ENCODE measurements at places on chromosomes 16 and 17.

- no peak for DNase-seq
These were observed 24.3 kb downstream of the CA4 start for GRCh38 chr17:60174035-60174434.

DNA sequence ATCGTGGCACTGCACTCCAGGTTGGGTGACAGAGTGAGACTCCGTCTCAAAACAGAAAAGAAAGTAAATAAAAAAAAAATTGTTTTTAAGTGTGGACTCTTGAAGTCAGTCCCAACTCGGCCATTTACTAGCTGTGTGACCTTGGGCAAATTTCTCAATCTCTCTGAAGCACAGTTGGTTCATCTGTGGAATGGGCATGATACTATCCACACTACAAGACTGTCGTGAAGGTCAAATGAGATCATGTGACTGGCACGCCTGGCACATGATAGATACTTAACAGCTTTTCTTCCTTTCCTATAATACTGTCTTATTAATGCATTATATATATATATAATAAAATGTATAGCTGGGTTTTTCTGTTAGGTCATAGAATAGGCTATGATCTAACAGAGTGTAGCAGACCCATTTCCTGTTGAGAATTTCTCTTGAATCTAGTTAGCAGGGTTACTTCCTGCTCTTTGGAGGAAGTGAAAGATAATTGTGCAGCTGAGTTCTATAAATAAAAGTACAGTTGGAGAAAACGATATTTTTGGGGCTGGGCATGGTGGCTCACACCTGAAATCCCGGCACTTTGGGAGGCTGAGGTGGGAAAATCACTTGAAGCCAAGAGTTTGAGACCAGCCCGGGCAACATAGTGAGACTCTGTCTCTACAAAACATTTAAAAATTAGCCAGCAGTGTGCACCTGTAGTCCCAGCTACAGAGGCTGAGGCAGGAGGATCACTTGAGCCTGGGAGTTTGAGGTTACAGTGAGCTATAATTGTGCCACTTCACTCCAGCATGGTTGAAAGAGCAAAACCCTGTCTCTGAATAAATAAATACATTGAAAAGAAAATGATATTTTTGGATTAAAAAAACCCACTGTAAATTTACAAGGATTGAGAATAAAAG is 7.3 kb downstream of the MILR1 start:
- DNase-seq: no peak

DNA sequence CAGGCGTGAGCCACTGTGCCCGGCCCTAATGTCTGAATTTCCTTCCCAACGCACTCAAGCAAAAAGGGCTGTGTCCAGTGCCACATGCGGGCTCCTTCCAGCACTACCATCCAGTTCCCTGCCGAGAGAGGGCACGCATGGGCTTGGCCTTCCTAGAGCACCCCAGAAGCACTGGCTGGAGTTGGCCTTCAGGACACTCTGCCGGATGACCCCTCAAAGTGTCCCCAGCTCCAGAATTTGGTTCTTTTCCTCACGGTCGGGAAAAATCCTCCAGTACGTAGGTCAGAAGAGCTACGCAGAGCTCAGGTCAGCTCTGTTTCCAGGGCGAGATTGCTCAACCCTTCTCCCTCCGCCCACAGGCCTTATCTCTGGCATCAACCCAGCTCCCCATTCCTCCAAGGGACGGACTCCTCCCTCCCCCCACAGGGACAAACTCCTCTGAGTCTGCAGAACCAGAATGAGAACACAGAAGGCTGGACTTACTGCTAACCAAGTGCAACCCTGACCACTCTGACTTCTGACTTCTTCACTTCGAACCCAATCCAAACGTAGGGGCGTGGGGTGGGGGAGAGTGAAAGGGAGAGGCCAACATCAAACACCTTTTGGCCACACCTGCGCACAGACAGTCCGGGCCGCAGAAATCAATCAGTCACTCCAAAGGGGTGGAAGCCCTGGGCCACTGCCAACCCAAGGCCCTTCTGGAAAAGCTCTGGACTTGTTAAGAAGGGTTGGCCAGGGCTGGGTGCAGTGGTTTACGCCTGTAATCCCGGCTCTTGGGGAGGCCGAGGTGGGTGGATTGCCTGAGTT is 3.6 kb downstream of the CDC42EP4 start:
- DNase-seq: no peak

DNA sequence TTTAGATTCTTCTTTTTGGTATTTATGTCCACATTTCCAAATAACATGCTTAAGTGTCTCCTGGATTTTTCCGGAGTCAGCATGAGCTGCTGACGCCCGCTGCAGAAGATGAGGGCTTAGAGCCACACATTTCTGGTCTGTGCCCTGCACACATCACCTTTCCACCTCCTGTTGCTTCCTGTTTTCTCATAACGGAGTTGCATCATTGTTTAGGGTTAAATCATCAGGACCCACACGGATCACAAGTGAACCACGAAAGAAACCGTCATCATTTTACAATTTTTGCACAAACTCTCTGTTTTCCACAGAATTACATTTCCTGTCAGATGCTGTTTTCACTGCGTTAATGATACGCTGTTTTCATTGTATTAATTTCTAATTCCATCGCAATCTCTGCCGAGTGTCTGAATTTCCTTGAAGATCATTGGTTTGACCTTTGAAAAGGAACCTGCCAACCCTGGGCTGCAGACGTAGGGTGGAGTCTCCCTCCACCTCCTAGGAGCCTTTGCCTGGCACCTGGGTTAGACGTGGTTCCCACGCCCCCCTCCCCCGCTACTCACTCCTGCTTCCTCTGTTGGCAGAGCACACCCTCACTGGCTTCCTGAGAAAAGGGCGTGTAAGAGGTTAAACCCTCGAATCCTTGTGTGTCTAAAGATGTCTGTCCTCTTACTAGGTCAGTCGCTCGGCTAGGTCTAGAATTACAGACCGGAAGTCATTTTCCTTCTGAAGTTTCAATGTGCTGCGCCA is 68.2 kb downstream of the RNF213 start:
- no peak for DNase-seq

- DNase-seq: no peak
These were observed 6.2 kb downstream of the SBK1 start for GRCh38 chr16:28298511-28298878.

GRCh38 chr17:49379926-49380325 is 17.9 kb upstream of the ZNF652 start:
- no peak for DNase-seq

DNA sequence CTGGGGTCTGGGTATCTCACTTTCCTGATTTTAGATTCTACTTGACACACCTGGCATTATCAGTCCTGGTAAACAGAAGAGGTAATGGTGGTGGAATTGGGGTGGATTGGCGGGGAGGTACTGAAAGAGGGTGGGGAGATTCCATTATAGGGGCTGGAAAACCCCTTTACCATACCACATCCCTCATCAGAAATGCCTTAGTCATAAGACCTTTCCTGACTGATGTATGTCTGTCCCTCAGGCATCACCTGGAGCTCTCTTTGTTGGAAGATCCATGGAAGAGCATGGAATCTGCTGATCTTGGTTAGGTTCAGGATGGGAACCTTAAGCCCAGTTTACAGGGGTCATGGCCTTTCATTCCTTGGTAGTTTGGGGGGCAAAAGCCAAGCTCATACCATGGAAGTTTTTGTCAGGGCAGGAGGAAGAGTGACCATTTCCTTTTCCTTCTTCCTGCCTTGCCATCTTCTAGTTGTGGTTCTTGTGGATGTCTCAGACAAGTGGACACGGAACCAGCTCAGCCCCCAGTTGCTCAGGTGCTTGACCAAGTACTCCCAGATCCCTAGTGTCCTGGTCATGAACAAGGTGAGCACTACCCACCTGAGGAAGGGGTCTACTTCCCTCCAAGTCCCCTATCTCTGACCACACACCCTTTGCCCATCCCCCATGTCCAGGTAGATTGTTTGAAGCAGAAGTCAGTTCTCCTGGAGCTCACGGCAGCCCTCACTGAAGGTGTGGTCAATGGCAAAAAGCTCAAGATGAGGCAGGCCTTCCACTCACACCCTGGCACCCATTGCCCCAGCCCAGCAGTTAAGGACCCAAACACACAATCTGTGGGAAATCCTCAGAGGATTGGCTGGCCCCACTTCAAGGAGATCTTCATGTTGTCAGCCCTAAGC is 3.3 kb downstream of the ERAL1 start:
- DNase-seq: no peak

DNA sequence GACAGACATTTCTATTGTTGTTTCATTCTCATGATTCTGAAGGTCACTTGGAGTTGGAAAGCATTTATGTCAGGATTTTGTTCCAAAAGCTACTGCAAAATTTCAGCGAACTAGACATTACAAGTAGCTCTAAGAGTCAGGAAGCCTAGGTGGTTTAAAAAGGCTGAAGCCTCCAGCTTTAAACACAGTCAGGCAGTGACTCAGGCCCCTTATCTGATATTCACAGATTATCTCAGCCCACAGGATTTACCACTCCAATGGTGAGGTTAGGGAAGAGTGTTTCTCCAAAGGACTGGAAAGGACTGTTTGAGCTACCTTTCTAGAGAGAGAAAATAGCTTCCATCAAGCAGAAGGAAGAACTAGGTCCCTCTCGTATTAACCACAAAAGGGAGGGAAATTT is 624.4 kb upstream of the C16orf82 start:
- no peak for DNase-seq

GRCh38 chr17:74712756-74713155 is at the start of gene CD300LF:
CD300LF (minus strand) TSS chr17:74712923; CDS start chr17:74712866, 57 bp downstream.
- no peak for DNase-seq

DNA sequence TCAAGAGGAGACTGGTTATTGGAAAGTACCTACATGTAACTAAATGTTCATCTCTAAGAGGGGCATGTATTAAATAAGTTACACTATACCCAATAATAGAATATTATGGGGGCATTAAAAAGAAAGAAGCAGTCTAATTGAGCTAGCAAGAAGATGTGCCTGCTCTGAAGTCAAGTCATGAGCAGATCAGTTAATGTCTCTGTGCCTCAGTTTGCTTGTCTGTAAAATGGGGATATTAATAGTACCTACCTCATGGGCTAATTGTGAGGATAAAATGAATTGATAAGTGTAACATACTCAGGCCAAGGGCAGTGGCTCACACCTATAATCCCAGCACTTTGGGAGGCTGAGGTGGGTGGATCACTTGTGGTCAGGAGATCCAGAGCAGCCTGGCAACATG is 3.0 kb downstream of the CNGB1 start:
- DNase-seq: no peak

DNA sequence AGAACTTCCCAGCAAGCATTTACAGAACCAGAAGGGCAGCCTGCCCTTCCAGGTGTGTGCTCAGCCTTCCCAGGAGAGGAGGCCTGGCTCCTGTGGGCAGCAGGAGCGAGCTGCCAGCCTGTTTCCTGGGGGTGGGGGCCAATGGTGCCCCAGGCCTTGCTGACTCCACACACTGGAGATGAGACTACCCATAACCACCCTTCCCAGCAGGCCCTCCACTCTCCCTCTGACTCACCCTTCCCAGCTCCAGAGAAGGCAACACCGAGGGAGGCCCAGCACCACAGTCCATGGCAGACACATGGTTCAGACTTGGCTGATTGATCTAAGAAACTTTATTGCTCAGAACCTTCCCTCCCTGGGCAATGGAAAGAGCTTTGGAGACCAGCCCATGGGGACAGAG is 1.8 kb upstream of the PRSS53 start:
- no peak for DNase-seq

DNA sequence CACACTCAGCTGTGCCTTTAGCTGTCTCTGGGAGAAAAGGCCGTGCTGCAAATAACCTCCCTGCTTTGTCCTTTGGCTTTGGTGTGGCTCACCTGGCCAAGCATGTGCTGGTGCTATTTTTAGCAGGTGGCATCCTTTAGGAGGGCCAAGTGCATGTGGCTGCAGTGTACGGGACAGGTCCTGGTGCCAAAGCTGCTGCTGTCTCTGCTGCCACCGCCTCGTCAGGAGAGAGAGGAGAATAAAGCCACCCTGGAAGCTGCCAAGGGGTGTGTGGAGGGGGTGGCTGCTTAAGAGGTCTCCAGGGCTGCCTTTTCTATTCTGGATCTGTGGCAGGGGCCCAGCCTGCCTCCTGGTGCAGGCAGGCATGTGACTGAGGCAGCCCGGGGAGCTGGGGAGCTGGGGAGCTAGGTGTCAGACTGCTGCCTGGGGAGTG is 6.2 kb downstream of the AKAP1 start:
- no peak for DNase-seq

- DNase-seq: no peak
These were observed 1.7 kb downstream of the GINS2 start for GRCh38 chr16:85686912-85687591.

DNA sequence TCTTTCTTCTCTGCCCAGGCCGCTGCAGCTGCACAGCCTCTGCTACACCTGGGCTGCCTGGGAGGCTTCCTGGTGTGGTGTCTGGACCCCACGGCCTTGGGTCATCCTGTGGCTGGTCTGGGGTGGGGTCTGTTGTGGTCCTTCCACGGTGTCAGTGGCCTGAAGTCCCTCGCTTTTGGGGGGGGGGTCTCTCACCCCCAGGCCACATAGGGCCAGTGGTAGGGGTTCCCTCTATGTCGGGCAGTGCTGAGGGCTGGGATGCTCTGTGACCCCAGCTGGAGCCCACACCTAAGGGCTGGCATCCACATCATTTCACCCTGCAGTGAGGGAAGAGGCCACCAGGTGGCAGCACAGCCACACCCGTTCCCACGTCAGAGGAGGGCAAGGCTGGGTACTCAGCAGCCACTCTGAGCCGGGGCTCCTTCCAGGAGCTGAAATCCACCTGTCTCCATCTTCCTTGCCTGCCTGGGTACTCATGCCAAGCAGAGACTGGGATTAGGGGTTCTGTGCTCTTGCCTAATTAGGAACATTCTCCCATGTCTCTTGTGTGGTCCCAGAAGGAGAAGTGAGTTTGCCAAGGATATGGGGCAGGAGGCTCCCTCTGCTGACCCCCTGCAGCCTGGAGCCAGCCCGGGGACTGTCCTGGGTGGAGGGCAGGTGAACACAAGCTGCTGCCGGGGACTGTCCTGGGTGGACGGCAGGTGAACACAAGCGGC is 13.0 kb downstream of the ENGASE start:
- DNase-seq: no peak

- DNase-seq: no peak
These were observed 5.2 kb downstream of the IL21R start for GRCh38 chr16:27407133-27407532.

DNA sequence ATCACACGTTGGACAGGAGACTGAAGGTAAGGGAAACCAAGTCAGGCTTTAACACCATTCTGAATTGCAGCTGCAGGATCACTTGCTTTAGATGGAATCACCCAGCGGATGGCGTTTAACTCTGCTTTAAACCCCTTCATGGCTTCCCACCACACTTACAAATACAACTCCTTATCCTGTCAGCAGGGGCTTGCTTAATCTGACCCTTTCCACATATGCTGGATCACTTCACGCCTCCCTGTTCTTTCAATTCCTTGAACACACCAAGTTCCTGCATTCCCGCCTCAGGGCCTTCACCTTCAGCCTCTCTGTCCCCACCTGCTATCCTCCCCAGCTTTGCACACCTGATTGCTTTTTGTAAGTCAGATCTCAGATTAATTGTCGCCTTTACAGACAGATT is 442.2 kb downstream of the MAF start:
- no peak for DNase-seq

GRCh38 chr17:4764595-4764994 is 7.1 kb upstream of the TM4SF5 start:
- no peak for DNase-seq

- no peak for DNase-seq
These were observed 168.7 kb downstream of the MRTFB start for GRCh38 chr16:14239791-14240190.

All from AG09319 (cell line).